ENCODE measurements at places on chromosomes 1 and 21. TPM values are rescaled to one million over a fixed set of nuclear protein-coding genes. Genes with fewer than 3 reads are reported as not detected.

AK5 gene
- 14.0 TPM for total RNA-seq

PPP1R12B gene
- 15.6 TPM for total RNA-seq

CLCNKA gene
- total RNA-seq = 0.09 TPM

LRRC71 gene
- total RNA-seq = not detected

CGN gene
- total RNA-seq = under 0.01 TPM

PHTF1 gene
- total RNA-seq = 32.9 TPM

TMEM61 gene
- not detected for total RNA-seq

All from smooth muscle cell of bladder (primary cell).